ENCODE measurements at places on chromosomes 1 and 21.

- DNase-seq: no peak
Measured at GRCh38 chr1:85838238-85838637, 130.0 kb upstream of the ZNHIT6 start.

- DNase-seq: no peak
Measured at GRCh38 chr1:41806472-41807155, 112.1 kb downstream of the HIVEP3 start.

GRCh38 chr1:53559854-53560580 lies 100.8 kb downstream of the DMRTB1 start:
- no peak for DNase-seq

DNA sequence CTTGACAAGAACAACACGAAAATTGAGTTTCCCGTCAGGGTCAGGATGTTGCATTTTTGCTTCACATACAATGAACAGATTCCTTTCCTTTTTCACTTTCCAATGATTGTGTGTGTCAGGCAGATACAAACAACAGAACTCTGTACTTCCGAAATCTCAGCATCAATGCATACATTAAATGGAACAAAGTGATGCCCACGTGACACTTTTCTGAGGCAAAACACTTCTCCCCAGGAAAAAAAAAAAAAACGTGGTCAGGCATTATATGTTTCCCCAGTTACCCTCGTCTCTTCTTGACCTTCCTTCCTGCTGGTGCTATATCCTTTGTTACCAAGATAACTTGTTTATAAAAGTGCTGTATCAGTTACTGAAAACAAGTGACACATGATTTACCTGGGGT lies 181.8 kb downstream of the ZNF281 start:
- DNase-seq: no peak

DNA sequence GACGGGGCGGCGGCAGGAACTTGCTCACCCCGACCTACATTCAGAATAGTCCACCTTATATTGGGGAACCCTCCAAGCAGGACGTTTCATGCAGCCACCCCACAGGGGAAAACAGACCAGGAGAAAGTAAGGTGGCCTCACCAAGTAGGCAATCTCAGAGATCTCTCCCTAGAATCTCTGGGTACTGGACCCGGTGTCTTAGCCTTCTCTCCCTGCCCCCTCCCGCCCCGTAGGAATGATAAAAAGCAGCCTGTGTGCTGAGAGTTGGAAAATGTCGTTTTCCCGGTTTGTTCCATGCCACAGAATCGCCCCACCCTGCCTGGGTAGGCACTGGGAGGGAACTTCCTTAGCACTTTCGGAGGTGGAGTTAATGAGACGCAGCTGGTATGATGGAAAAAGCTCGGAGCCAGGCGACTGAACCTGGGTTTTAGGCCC lies 789 bp upstream of the PTPN14 start:
- no peak for DNase-seq

DNA sequence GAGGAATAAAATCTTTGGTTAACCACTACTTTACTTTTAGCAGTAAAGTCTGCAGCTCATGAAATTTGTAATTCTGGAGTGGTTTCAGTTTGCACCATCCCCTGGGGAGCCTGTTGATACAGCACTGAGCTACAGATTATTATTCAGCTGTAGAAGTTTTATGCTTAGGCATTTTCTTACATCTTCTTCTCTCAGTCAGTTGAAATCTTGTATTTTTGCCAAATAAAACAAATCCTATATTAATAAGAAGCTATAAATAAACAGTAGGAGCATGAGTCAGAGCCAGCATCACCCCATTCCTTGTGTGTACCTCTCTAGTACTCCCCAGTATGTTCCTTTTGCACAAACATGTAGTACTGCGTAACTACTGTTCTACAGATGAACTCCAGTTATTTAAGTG lies 118.9 kb downstream of the ATF6 start:
- DNase-seq: peak; percentile 78

DNA sequence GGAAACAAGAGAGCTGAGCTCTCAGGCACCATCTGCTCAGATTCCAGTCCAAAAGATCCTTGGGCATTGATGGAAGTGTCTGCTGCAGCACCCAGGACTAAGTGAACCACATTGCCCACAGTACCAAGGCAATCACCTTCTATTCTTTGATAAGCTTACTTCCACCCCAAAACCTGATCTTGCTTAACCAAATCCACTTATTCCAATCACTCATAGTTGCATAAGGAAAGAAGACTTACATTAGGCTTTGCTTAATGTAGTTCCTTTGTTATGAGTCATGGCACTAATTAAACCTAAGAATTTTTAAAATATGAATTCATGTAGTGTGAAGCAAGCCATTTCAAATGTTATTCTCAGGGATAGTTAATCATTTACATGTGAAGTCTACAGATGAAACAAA lies 84.5 kb downstream of the UCHL5 start:
- no peak for DNase-seq

DNA sequence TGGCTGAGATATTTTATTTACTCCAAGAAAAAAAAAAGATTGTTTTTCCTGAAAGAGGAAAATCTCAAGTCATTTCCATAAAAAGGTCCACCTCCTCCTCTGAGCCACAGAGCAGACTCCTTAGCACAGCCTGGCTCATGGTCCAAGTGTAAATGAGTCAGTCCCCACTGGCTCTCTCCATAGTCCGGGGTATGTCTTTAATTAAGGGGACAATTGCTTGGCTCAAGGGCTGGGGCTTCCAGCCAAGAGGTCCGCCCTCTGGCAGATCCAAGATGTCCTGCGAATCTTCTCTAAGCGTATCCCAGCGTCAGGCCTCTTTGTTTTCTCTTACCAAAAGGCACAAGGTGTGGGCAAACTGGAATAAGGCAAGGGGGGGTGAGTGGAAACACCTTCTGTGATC lies 33.3 kb downstream of the FOXD2 start:
- no peak for DNase-seq

DNA sequence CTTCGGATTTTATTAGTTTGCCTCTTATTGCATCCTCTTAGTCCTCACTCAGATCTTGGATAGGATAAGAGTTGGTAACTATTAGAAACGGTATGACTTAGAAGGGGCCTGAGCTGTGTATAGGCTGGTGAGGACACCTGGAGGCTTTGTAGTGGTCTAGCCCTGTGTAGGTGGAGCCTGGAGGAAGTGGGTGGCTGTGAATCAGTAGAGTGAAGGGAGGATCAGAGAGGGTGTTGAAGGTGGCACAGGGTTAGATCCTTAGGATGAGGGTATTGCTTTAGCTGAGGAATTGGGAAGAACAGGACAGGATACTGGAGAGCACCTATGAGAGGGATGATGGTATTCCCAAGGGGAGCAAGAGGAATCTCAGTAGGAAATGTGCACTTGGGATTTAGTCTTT lies 5.7 kb downstream of the VANGL1 start:
- DNase-seq: no peak

GRCh38 chr1:3814771-3815561 lies 18.7 kb upstream of the LRRC47 start:
- no peak for DNase-seq

DNA sequence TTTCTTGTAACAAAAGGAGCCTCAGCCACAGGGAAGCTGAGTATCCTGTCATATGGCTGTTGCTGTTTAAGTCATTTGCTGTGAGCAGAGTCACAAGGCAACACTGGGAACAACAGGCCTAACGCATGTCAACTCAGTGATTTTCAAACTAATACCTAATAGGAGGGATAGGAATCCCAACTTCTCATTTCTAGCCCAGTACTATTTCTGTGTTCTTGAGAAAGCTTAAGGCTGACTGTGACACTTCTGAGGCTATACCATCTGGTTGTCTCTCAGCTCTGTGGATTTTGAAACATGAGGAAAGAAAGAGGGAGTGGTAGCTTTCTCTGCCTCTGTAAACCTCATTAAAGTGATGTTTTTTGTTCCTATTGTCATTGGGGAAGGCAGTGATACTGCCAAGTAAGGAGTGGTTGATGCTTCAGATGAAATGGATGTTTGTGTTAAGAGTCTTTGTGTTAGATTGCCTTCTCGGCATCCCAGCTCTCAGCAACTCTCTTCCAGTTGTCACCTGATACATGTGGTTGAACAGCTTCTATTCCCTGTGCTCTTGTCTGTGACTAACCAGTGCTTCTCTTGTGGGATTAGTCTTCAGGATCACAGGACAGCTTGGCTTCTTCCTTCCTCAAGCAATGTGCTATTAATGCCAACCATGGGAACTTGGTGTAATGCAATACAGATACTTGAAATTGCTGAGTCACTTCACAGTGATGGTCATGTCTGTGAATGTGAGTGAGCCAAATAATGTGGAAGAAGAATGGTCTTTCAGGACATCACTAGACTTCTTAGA lies 166.8 kb upstream of the IVNS1ABP start:
- DNase-seq: peak; percentile 51

GRCh38 chr1:50700214-50700613 lies 259.9 kb downstream of the FAF1 start:
- no peak for DNase-seq

DNA sequence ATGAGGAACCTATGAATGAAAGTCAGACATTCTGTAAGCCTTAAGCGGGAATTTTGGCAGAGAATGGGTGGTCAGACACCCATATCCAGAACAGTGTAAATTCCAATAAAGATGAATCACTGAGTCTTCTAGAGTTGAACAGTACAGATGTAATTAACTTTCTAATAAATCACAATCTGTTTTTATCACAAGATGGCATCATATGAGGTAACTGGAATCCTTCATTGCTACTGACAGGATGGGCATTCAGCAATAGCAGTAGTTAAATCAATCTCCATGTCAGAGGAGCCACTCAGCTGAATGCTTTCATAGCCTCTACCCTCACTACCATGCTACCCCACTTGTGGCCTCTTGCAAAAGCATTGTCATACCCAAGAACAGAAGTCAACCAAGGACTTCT lies 690.3 kb downstream of the AMY1C start:
- DNase-seq: no peak

DNA sequence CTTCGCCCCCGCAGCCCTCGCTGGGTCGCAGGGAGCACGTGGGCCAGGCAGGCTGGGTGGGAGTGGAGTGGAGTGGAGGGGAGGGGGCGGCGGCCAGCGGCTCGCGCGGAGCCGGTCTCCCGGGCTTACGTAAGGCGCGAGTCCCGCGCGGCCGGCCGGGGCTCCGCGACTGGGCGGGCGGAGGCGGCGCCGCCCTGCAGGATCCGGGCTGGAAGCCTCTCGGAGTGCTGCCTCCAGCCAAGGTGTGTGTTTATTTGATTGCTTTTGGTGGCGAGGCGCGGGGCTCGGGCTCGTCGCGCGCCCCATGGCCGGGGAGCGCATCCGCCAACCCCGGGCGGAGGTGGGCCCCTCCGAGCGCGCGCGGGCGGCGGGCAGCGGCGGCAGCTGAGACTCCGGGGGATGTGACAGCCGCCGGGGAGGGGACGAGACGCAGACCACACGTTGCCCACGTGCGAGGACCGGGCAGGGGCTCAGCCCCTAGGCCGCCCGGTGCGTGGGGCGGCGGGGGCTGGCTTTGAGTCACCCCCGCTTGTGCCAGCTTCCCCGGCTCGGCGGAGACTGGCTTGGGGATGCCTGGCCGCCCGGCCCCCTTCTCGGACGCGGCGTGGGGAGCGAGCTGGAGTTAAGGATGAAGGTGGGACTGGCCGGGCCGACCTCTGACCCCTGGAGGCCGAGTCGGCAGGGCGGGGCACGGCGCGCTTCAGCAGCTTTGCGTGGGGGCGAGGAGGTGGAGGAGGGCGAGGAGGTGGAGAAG lies 402 bp upstream of the AK4 start:
- DNase-seq: no peak

DNA sequence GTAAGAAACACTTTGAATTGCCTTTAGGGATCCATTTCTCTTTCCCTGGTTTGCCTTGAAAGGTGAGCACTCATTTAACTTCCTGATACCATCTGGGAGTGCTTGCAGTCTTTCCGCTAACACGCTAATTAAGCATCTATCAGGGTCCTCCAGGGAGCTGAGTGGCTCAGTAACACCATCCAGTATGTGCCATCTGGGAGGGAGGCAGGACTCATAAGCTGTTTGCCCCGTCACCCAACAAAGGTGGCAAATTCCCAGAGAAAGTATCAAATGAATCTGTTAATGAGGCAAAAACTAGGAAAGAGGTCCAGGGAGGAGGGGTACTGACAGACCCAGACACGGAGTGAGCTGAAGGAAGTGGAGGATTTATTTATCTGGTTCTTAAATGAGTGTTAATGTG lies 430.9 kb downstream of the HLX start:
- DNase-seq: no peak

GRCh38 chr1:11858613-11858967 lies at the start of gene NPPB:
Gene NPPB, minus strand, starts transcription at chr1:11858945. Its CDS starts 112 bp downstream, at chr1:11858833.
- no peak for DNase-seq

DNA sequence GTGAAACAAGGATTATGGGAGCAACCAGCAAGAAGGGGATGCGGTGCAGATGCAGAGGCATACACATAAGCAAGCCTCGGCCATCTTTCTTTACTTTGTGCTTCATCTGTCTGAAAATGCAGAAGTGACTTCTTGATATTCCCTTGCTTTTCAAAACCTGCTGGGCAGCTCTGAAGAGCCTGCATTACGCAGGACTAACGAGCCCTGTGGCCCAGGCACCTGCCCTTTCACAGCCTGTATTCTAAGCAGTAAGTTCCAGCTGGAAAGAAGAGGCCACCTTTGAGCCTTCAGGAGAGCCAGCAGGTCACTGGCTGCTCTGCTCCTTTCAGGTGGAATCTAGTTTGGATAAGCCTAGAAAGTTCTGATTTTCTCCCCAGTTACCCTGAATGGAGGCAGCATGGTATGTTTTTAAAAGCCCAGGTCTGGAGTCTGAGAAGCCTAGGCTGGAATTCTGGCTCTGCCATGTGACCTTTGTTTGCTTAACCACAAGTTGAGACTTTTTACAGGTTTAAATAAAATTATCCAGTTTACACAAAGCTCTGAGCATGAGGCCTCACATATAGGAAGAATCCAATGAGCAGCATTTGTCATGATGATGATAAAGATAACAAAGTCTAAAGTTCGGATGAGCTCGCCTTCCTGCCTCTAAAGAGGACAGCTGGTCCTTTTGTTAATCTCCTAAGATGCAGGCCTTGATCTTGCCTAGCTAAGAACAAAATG lies 122.9 kb downstream of the UBR4 start:
- no peak for DNase-seq

GRCh38 chr1:229853751-229854150 lies 213.3 kb upstream of the GALNT2 start:
- DNase-seq: no peak

DNA sequence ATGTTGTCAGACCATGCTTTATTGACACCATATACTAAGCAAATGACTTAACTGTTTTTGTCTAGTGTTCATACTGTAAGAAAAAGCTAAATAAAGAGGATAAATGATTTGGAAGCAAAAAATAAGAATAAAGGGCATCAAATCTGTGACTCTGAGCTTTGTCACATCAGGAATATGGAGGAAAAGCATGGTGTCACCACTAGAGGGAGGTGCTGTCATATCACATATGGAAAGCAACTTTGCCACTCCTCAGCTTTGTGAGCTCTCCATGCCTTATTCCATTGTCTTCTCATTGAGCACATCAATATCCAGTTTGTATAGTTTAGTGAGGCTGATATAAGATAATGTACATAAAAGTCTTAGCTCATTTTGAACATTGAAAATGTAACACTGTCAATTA lies 20.8 kb upstream of the GBP1 start:
- no peak for DNase-seq

DNA sequence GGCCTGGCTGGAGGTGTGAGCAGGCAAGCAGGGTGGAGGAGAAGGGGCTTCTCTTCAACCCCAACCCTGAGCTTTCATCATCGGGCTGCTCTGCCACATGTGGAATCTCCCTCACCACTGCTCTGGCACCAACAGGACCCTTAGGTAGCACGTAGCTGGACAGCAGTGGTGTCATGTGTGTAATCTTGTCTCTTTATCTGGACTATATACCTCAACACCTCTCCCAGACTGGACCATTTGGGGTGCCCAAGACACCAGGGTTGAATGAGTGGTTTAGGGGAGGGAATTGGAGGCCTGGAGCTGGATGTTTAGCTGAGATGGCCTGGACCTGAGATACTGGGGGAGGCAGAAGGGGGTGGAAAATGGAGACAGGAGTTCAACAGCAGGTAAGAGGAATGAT lies 63.0 kb downstream of the UBE2T start:
- no peak for DNase-seq

- no peak for DNase-seq
Measured at GRCh38 chr1:48807554-48808260, 31.0 kb upstream of the BEND5 start.
